ENCODE measurements at places on chromosomes 5 and 9.

DNA sequence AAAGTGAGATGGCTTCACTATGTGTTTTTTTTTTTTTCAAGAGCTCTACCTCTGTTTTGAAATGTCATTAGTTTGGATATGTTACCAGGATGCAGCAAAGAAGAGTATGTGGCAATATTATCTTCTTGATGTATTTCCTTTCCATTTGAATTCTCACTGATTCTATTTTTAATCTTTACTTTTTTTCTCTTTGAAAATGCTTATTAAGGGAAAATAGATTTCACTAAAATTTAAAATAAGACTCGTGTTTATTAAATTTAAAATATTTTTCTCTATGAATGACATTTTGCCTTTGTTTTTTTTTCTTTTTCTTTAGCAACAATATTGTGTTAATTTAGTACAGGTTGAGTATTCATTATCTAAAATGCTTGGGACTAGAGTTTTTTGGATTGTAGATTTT is 29.2 kb downstream of the TENT2 start:
- DNase-seq = no peak

- DNase-seq = no peak
These were observed 33.6 kb downstream of the PRRT1B start for GRCh38 chr9:131578731-131579504.

DNA sequence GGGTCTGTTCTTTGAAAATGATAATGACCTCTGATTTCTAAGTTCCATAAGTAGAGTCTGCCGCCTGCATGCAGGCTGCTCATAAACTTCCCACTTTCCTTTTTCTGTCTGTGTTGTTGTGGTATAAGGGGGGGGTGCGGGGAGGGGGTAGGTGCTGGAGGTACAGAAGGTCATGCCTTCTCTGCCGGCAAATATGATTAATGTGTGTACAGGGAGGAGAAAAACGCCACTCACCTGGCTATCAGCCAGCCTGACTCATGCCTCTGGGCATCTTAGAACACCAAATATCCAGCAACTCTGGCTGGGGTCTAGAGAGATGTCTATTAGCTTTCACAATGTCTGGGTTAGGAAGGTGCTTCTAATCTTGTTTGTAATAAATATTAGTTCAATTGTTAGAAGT is 128.3 kb downstream of the EFNA5 start:
- DNase-seq = peak; percentile 78

DNA sequence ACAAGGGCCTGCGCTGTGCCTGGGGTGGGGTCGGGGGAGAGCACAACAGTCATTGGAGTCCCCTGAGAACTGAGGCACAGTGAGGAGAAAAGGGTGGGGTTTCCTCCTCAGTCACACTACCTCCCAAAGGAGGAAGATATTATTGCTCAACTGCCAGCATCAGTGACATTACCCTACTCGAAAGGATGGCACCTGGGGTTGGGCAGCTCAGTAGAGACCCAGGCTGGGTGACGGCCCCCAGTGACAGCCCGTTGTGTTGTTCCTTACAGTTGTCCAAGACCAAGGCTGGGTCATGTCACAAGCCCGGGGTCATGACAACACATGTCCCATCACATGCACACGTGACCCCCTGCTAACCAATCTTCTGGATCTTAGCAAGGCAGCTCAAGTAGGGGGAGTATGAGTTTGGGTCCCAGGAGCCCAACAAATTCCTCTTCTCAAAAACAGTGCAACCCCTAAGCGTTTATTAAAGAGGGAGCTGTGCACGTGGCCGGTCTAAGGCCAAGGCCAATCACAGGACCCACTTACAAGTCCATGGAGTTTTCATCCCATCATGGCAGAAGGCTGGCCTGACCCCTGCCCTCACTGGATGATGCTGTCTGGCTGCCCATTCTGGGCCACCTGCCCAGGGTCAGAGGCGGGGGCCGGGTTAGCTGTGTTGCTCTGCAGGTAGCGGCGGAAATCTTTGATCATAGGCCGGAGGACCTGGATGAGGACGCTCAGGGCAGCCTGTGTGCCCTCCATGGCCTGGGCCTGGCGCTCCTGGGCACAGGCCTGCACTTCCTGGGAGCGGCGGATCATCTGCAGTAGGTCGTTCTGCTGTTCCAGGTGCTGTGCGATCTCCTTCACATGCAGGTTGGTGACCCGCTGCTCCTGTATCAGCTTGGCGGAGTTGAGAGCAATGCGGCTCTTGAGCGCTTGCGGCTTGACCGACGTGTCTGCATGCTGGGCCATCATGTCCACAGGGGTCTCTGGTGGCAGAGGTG is 4.0 kb downstream of the NAIF1 start:
- DNase-seq = no peak

- DNase-seq = no peak
These were observed 62.8 kb downstream of the CDKN2A start for GRCh38 chr9:21931428-21931827.

GRCh38 chr9:13171261-13171660 is 108.2 kb downstream of the MPDZ start:
- DNase-seq = no peak

DNA sequence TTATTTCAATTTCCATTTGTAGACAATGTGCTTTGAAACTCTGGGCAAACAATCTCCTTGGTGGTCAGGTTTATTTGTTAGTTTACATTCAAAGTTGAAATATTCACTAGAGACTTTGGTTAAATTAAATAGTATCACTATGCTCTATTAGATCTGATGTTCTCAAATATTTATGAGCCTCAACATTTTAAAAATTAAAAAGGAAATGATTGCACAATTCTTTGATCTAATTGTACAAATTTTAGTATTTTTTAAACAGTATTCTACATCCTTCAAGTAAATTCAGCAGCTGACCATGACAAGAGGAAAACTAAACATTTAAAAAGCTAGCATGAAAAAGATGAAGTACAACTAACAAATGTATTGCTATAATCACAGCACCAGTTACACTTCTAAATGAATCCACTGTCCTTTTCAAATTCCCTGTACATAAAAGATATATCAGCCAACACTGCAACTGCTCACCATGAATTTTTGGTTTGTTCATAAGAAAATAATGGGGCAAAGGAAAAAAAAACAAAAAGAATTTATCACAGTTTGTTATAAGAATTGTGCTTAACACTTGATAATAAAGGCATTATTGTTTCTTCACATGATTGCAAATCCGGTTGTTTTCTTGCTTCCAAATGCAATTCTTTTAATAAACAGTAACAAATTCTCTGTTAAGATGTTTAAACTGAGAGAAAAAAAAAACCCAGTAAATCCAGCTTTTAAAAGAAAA is 10.7 kb downstream of the SETD9 start:
- DNase-seq = no peak

DNA sequence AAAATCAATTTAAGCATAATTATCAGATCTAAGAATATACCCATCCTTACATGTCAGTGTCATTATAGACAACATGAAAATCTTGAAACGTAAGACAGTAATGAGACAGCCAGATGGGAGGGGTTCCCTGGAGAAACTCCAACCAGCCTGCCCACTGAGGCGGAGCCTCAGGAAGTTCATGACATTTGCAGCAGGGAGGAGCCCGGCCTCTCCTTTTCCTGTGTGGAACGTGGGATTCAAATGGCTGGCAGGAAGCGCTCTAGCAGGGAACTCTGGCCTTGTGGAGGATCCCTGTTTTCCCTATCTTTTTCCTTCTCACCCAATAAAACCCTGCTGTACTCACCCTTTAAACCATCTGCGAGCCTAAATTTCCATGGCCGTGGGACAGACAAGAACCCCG is 176.6 kb upstream of the KCNN2 start:
- DNase-seq = no peak

GRCh38 chr9:36987891-36988290 is 46.2 kb downstream of the PAX5 start:
- DNase-seq = no peak

- DNase-seq = peak; percentile 64
These were observed 136.5 kb upstream of the ABCA1 start for GRCh38 chr9:105064248-105065097.

- no peak for DNase-seq
These were observed 593.3 kb downstream of the CDK5RAP2 start for GRCh38 chr9:119986713-119987112.

GRCh38 chr5:39109606-39110005 is 35.4 kb upstream of the RICTOR start:
- DNase-seq = no peak

GRCh38 chr5:77798456-77798855 is 22.3 kb upstream of the TBCA start:
- no peak for DNase-seq

DNA sequence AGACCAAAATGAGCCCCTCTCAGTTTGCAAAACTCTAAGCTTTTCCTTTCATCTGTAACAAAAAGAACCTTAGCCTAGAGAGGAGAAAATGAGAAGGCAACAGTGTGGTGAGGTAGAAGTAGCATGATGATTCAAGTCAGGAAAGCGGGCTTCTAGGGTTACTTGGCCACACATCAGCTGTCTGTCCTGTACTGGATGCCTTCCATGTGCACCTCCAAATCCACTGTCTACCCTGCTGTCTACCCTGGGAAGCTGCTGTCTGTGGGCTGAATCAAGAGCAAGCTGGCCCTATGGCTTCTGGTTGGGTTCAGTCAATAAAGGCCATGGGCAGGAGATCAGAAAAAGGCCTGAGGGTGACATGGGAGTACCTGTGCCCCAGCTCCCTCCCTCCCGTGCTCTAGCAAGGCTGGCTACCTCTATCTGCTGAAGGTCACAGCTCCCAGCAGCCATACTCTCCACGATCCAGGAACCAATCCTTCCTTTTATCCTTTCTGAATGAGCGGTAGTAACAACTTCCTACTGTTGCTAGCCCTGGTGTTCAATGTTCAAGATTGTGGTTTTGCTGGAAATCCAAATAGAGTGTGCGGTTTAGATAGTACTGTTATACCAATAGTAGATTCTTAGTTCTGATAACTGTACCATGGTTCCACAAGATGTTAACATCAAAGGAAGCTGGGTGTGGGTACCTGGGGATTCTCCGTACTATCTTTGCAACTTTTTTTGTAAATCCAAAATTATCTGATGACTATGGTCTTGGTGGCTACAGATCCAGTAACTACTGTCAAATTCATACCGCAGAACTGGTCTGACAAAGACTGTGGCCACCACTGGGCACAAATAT is 191.0 kb downstream of the ESM1 start:
- DNase-seq = no peak

DNA sequence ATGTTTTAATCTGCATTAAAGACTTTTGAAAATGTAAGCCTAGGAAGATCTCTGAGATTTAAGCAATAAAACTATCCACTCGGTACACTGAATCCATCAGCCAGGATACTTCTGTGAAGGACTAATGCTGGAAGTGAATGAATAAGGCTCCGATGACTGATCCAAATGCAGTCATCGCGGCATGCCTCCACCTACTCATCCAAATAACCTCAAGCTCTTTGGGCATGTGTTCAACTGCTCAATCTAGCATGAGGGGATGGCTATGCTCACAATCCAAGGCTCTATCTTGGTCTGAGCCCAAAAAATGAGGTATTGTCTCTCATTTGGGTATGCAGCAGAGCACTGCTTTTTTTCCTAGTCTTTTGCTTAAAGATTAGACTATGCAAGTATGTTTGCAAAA is 19.2 kb downstream of the MARCHF3 start:
- DNase-seq = no peak

DNA sequence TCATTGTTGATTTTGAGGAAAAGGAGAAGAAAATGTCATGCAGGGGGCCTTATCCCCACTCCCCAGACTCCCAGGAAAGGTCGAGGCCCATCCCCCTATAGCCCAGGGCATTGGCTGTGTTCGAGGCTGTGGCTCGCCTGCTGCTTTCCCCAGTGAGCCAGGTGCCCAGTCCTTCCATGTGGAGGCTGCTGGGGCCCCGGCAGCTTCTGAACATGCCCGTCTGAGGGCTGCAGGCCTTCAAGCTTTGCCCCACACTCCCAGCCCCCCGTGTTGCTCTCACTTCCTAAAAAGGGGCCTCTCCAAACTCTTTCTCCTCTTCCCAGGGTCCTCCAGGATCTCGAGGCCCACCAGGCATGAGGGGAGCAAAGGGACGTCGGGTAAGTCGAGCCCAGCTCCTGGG is 64.7 kb upstream of the ORM1 start:
- DNase-seq = no peak

DNA sequence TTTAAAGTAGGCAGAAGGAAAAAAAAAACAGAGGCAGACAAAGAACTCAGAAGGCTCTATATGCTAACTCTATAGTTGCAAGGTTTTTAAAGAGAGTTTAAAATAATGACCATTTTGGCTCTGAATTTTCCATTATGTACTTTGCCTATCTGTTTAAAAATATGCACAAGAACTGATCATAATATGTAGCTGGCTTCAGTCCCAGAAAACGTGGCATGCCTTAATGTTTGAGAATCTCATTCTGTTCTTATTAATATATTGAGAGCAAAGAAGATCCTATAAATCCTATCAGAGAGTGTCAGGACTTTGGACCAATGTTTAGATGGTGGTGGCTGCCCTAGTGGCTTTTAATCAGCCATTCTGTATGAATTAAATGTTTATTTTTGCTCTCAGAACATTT is 121.5 kb downstream of the JMY start:
- no peak for DNase-seq

- no peak for DNase-seq
These were observed 12.4 kb downstream of the MORN5 start for GRCh38 chr9:122172131-122172530.

- no peak for DNase-seq
These were observed 111.9 kb downstream of the FBN2 start for GRCh38 chr5:128426090-128426534.

GRCh38 chr5:14357851-14358250 is 214.7 kb downstream of the TRIO start:
- DNase-seq = no peak

DNA sequence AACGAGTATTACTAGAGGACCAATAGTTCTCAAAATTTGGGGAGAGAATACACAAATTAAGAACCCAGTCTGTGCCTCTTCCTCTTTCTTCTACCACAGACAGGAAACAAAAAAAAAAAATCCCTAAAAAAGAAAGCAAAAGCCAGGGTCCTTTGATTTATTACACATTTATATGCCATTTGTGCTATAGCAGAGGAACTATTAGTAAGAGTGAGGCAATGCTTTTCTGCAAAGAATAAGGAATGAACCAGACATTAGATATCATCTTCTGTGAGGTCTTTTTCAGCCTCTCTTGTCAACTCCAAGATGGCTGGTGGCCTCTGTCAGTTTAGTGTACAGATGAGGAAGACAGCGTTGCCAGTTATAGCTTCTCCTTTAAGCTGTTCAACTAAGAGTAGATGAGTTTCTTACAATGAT is 127.6 kb downstream of the RFX3 start:
- no peak for DNase-seq

GRCh38 chr9:124458441-124458840 is 8.2 kb downstream of the ADGRD2 start:
- no peak for DNase-seq

- DNase-seq = no peak
These were observed 17.5 kb downstream of the CYFIP2 start for GRCh38 chr5:157283434-157283833.
